ENCODE measurements at places on chromosomes 3 and 15.
A peak's percentile ranks its signal among the peaks of the same experiment; 100 is the strongest.

GRCh38 chr3:184335661-184336546 is 1.5 kb upstream of the FAM131A start:
- peak; percentile 91 for DNase-seq

- DNase-seq, result no peak
Measured at GRCh38 chr3:64895106-64895990, 207.5 kb upstream of the ADAMTS9 start.

GRCh38 chr15:76642671-76643070 is 262.5 kb downstream of the SCAPER start:
- DNase-seq, result no peak

DNA sequence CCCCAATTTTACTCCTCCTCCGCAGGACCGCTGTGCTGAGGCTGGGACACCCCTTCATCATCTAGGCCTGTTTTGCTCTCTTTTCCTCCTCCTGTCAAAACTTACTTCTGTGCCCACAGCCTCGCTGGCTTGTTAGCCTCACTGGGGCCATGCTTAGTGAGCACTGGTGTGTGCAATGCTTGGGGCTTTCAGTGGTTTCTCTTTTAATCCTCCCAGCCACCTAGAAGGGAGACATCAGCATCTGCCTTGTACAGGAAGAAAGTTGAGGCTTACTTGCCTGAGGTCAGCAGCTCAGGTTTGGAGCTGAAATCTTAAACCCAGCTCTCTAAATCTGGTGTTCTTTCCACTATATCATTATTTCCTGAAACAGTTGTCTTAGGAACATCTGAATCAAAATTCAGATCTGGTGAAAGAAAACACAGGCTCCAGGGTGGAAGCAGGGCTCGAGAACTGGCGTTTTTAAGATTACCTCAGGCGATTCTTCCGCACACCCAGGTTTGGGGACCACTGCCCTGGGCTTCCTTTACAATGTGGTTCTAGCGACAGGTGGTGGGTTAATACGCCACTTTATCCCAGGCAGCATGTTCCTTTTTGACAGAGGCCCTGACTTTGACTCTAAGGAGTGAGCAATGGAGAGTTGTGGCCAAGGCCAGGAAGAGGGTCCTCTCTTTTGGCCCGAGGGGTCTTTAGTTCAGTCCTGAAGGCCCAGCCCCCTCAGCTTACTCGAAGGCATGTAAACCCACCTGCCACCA is 3.8 kb downstream of the THSD4 start:
- no peak for DNase-seq

DNA sequence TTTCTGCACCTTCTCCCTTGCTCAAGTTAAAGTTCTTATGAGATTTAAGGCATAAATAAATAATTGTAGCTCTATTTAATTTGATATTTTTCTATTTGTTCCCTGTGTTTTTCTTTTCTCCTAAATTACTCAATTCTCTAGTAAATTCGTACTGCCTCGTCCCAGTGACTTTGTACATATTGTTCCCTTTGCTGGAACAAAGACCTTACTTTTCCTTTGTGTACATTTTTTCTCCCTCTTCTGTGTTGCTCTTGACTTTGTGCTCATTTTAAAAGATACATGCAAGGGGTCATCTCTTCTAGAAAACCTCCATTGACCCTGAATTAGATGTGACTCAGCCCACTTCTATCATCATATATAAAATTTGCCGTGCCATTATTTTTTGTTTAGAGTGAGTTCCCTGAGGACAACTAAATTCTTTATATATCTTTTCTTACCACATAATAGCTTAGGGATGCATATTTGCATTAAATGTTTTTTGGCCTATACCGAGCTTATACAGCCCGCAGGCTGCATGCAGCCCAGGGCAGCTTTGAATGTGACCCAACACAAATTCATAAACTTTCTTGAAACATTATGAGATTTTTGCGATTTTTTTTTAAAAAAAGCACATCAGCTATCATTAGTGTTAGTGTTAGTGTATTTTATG is 29.6 kb downstream of the PPP4R2 start:
- DNase-seq, result no peak

- DNase-seq, result peak; percentile 24
Measured at GRCh38 chr15:63492541-63493077, 11.8 kb upstream of the USP3 start.

DNA sequence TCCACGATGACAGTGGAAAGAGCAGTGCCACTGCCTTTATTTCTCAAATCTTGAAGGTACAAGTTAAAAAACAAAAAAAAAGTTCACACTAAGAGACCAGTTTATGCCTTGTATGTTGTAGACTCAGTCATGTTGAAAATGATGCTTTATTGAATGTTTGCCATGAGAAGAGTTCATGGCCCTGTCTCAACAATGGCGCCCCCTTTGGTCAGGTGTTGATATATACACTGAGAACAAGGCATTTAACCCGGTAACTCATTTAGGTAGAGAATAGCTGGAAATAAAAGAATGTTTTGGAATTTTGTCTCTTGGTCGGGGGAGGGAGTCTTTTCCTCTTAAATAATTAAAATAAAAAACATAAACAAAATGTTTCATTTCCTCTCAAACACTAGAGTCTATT is 145.6 kb upstream of the SLC2A2 start:
- DNase-seq, result no peak

DNA sequence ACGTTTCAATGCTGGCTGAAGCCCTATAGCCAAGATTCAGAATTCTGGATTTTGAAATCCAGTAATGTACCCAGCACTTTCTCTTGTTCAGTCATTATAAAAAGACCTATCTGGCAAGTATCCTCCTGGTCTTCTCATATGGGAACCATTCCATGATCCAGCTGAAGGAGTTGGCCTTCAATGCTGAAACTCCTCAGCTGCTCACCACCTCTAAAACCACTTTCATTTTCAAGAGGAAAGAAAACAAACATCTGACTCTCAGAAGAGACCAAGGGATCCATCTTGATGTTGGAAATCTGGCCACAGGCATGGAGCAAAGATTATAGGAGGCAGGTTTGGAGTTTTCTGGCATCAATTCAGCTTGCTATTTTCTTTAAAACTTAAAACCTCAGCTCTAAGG is 235.4 kb downstream of the FMN1 start:
- DNase-seq, result peak; percentile 39

DNA sequence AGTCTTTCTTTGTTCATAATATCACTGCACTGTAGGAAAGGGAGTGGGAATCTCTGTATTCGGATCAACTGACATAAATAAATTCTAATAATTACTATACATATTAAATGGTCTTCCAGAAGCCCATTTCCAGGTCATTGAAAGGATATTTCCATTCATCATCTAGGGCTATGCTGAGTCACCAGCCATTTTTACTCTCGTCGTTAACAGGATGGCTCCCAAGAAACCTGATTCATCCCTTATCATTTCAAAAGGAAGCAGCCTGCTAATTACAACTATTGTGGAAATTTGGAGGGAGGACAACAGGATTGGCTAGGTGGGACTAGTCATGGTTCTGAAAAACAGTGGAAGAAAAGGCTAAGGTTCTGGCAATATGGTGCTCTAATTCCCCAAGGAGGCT is 13.6 kb downstream of the GMNC start:
- no peak for DNase-seq

GRCh38 chr3:38576526-38577370 is 72.7 kb downstream of the SCN5A start:
- no peak for DNase-seq

Measured in AG20443 (cell line).